SW 1271 (cell line): ENCODE measurements at places on chromosomes 5 and 9.

DNA sequence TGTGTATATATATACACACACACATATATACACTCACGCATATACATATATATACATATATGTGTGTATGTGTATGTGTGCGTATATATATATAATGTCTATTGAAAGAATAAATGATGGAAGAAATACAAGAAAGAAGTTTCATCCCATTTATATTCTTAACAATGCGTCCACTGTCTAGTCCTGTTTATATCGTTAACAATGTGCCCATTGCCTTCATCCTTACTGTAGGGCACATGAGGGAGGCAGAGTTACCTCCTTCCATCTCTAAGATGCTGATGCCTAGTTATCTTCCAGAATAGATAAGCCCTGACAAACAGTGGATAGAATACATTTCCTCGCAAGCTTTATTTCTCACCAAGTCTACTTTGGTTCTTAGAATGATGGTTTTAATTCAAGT lies 389.8 kb upstream of the SEMA6A start:
- DNase-seq, result no peak

- DNase-seq, result no peak
Measured at GRCh38 chr9:7402334-7403027, 397.1 kb downstream of the DMAC1 start.

GRCh38 chr9:114314256-114314867 lies 8.5 kb upstream of the ORM1 start:
- no peak for DNase-seq

DNA sequence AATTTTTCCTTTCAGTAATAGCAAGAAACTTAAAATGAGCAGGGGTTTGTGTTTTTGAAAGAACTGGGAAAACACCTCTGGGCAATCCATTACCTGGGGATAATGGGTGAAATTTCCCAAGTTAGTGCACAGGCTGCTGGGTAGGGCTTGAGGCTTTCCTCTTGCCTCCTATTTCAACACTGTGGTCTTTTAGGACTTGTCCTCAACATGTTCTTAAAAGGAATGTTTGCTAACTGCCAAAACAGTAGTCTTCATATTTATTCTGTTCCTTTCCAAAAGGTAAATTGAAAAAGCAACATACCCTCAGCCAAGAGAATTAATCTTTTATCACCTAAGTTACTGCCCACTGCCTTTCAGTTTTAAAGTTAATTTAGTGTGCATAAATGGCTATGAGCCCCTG lies 158.3 kb upstream of the CCDC152 start:
- no peak for DNase-seq

- DNase-seq, result no peak
Measured at GRCh38 chr9:26893030-26893676, 551 bp upstream of the CAAP1 start.

DNA sequence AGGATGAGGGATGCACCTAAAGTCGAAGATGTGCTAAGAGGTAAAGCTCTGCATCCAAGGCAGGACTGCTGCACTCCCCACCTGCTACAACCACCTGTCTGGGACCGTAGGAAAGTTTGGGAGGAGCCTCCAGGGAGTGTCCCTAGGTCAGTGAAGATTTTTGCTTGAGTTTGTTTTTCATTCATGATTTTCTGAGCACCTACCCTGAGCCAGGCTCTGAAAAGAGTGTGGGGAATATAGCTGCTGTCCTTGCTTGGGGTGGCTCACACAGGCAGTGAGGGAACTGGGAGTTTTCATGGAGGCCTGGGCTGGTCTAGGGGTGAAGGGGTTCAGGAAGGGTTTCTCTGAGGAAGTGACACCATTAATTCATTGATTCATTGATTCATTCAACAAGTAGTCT lies 48.9 kb downstream of the SAR1B start:
- DNase-seq, result no peak

DNA sequence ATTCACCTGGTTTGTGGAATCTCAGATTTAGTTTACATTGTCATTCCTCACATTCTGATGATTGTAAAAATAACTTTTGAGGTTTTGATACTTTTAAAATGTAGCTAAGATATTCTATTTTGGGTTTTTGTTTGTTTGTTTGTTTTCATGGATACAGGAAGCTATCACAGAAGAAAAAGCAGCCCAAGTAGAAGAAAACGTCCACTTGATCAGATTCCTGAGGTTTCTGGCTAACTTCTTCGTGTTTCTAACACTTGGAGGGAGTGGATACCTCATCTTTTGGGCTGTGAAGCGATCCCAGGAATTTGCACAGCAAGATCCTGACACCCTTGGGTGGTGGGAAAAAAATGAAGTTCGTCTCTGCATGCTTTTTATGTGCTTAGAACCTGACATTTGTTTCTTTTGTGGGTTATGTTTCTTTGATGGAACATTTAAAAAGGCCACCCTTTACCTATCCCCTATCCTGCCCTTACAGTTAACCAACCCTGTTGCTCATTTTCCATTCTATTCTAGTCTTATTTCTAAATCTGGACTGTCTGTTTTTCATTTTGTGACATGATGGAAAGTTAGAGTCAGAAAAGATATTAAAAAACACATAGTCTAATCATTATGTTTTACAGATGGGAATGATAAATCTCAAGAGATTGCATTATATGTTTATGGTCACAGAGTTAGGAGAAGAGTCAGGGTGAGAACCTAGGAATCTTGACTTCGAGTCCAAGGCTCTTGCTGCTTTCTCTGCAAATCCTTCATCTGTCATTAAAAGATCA lies 163.7 kb downstream of the ALDH1A1 start:
- DNase-seq, result no peak

- DNase-seq, result no peak
Measured at GRCh38 chr5:133432956-133433532, 179.3 kb downstream of the FSTL4 start.

DNA sequence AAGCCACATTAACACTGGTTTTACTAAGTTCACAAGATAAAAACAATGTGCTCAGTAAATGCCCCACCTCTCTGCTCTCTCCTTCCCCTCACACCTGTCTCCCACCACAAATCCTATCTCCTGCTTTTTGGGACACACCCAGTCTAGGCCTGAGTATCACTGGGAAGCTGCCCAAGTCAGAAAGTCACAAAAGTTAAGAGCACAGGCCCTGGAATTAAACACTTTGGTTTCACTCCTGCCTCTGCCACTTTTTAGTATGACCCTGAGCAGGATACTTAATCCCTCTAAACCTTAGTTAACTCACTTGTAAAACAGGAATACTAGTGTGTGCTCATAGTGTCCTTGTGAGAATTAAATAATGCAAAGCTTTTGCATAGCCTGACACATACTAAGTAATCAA lies 11.3 kb downstream of the C5 start:
- no peak for DNase-seq

- no peak for DNase-seq
Measured at GRCh38 chr5:8192840-8193239, 323.9 kb downstream of the MTRR start.

GRCh38 chr5:39440958-39441624 lies 16.3 kb upstream of the DAB2 start:
- DNase-seq, result no peak

GRCh38 chr5:135743181-135743580 lies 91.3 kb upstream of the SLC25A48 start:
- no peak for DNase-seq

GRCh38 chr5:169099801-169100734 lies 200.9 kb downstream of the SLIT3 start:
- DNase-seq, result no peak

- DNase-seq, result no peak
Measured at GRCh38 chr5:32261198-32261597, 51.5 kb downstream of the MTMR12 start.

DNA sequence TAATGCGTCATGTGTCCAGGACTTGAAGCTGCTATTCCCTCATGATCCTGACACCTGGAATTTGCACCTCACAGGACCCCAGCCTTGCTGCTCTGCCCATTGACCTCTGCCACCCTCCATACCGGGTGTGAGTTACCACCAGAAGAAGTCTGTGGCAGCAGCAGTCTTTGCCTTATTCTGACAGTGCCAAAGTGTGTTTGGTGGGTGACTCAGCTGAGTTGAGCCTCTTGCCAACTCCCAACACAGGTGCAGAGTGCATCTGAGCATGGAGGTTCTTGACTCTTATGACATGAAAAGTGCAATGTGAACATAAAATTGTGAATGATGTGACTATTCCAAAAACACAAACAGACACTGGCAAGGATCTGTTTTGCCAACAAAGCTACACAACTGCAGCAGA lies 1166.5 kb upstream of the CDH18 start:
- no peak for DNase-seq

- DNase-seq, result no peak
Measured at GRCh38 chr9:115777610-115778009, 376.0 kb upstream of the PAPPA start.

GRCh38 chr9:4787876-4788275 lies 4.9 kb upstream of the RCL1 start:
- no peak for DNase-seq

DNA sequence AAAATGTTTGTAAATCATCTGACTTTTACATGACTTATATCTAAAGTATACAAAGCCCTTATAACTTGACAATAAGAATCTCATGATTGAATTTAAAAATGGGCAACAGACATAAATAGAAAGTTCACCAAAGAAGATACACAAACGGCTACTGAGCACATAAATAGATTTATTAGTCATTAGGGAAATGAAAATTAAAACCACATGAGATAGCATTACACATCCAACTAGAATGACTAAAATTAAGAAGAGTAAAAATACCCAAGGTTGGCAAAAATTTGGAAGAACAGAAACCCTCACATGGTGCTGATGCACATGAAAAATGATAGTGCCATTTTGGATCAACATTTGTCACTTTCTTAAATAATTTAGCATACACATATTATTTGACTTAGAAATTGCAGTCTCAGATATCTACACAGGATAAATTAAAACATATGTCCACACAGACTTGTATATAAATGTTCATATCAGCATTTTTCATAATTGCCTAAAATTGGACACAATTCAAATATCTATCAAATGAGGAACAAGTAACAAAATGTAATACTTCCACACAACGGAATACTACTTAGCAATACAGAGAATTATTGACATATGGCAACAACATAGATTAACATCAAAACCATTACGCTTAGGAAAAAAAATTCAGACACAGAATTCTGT lies 359.1 kb upstream of the DAB2 start:
- DNase-seq, result no peak

- DNase-seq, result no peak
Measured at GRCh38 chr5:152246401-152246800, 158.7 kb downstream of the NMUR2 start.

DNA sequence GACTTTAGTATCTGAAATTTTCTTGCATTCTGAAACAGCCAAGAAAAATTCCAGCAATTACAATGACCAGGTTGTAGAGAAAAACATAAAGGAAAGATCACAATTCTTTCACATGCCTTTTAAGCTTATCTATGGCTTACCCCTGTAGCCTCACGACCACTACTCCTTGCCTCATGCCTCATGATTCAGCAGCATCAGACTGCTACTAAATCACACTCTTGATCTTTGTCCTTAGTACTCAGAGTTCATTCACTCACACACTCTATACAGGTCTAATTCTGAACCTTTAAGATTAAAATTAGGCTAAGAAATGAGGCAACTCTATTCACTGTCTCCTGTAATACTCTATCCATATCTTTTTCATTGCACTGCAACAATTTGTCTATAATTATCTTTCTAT lies 415.1 kb downstream of the MLLT3 start:
- DNase-seq, result no peak

DNA sequence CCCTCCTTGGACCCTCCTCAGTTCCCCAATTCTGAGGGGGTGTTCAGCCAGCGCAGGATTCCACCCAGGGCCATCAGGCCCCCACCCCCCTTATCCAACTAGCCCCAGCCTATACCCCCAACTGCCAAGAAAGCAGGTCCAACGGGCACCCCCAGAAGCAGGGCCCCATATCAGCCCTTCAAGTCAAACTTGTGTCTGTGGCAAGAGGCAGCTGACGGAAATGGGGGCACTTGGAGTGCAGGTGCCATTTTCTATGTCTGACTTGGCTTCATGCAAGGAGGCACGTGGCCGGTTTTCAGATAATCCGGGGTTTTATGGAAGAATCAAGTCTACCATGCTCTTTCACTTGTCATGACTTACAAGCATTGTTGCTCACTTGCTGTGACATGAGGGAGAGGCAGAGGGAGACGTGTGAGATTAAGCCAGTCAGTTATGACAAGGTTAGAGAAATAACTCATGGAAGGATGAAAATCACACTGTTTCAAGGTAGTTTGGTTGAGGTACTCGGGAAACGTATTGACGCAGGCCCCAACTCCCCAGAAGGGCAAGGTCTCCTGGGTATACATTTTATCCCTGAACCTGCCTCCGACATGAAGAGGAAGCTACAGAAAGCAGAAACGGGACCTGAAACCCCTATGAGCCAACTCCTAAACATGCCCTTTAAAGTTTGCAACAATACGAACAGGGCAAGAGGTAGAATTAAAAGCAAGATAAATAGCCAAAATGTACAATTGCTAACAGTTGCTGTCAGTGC lies 26.5 kb upstream of the CLPTM1L start:
- DNase-seq, result no peak

- no peak for DNase-seq
Measured at GRCh38 chr9:80839821-80840675, 849.3 kb downstream of the TLE1 start.

DNA sequence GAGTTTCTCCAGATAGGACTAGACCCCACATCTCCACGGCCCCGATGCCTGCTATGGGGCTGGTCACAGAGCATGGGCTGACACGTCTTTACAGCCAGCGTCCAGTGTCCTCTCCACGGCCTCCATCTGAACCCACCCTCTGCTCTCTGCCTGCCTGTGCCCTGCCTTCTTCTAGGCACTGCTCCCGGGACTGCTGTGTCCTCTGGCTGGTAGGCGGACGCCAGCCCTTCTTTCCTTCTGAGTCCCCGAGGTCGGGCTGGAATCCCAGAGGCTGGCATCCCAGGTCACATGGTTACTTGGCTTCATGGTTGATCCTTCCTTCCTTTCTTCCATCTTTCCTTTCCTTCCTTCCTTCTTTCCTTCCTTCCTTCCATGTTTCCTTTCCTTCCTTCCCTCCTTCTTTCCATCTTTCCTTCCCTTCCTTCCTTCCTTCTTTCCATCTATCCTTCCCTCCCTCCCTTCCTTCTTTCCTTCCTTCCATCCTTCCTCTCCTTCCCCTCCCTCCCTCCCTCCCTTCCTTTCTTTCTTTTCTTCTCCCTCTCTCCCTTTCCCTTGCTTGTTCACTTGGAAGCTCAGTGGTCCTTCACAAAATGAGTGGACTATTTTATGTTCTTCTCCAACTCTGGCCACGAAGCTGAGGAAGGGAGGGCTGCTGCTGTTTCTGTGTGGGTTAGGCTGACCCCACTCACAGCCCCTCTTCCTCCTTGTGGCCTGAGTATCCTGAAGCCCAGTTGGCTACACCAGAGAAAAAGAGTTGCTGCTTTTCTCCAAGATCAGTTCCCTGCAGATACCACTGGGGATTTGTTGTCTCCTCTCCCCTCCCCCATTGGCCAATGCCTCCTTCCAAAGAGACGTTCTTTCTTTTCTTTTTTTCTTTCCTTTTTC lies 66.8 kb upstream of the NEURL1B start:
- DNase-seq, result no peak

GRCh38 chr5:5787373-5787772 lies 364.9 kb downstream of the ICE1 start:
- no peak for DNase-seq
